NCI-H82 (cell line): ENCODE measurements at places on chromosomes 16 and 17.
A peak's percentile ranks its signal among the peaks of the same experiment; 100 is the strongest.

GRCh38 chr16:6684076-6684673, 648.5 kb upstream of the RBFOX1 start:
- DNase-seq = peak; percentile 77

GRCh38 chr16:2969545-2970521, 685 bp downstream of the PAQR4 start:
- peak; percentile 89 for DNase-seq

DNA sequence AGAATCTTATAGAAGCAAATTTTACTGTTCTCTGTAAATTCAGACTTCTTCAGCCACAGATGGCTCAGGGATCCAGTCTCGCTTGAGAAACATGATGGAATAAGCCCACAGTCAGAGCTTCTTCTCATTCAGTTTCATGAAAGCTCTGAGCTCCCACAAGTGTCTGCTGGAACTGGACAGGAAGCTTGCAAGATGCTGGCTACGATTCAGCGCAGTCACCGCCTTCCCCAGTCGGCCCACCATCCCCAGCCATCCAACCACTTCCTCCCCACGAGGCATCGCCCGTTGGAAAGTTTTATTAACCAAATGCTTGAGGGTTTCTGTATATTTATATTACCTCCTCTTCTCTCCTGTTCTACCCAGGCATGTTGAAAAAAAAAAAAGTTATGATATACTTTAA, 171.7 kb downstream of the ZFHX3 start:
- no peak for DNase-seq

GRCh38 chr16:57390636-57391295, 13.8 kb upstream of the CCL17 start:
- no peak for DNase-seq

GRCh38 chr17:10010752-10011151, 105.7 kb upstream of the RCVRN start:
- DNase-seq = no peak

DNA sequence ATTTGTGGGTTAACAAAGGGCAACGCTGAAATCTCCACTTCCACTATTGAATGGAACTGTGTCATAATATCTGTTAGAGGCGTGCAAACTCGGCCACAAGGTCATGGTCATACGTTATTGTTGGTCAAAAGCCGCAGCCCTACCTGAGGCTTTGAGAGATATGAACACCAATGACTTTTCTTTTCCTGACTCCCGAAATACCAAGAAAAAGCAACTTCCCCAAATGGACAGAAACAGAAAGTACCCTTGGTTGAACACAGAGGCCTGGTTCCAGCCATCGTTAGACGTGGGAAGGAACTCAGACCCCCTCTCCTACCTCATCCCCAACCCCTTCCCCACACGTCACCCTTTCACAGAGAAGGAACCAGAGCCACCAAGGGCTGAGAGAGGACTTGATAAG, 1.4 kb upstream of the PIK3R5 start:
- DNase-seq = no peak
